ENCODE measurements at places on chromosomes 11 and 22. TPM values are rescaled to one million over a fixed set of nuclear protein-coding genes. Genes with fewer than 3 reads are reported as not detected.

CACNA1I gene
- 0.14 TPM for total RNA-seq

TRPM5 gene
- not detected for total RNA-seq

KRTAP5-11 gene
- total RNA-seq: not detected

DNA sequence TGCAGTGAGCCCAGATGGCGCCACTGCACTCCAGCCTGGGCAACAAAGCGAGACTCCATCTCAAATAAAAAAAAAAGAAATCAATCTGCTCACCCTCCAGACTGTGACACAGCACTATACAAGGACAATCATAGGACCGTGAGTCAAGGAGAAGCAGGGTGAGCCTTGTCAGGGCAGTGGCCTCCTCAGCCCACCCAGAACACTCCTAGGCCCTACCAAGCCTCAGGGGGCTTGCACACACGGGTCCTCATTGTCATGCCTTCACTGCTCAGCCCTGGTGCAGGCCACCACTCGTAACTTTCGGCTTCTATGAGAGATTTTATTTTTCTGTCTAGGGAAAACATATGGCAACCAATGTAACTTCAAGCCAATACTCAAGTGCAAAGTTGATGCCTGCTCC, 35.8 kb downstream of the DGCR2 start:
- no peak for DNase-seq

DNA sequence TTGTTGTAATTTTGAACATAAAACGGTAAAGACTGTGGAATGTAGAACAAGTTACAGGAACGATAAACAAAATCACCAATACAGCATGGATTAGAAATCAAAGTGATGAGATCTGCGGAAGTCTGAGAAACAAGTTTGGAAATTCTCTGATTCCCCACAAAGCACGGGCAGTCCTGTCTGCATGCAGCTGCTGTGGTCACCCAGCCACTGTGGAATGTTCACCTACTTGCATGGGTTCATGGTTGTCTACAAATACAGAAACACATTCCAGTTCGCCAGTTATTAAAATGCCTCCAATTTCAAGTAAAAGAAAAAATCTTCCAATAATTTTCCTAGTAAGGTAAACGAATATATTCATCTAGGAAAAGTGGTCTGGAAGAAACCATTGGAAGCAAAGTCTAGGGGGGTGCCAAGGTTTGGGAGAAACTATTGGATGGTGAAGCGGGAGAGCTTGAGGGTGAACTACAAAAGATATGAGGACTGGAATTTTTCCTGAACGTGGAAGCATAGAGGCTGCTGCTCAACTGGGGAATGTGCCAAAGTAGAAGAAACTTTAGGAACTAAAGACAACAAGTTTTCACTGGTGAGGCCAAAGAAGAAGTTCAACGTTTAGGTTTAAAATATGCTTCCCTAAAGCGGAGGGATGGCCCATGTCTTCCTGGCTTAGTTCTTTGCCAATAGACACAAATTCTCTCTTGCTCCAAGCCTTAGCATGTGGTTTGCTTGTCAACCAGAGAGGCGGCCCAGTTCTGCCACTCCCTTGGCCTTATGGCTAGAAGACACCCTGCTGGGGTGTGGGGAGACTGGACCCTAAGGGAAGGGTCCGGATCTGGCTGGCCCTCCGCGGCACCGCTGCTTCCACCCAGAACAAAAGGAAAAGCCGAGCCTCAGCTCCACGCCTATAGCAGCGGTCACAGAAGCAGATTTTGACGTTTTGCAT, 70.2 kb downstream of the CTTN start:
- no peak for DNase-seq

GRCh38 chr11:126992065-126992803, 8.3 kb downstream of the KIRREL3 start:
- no peak for DNase-seq

DNA sequence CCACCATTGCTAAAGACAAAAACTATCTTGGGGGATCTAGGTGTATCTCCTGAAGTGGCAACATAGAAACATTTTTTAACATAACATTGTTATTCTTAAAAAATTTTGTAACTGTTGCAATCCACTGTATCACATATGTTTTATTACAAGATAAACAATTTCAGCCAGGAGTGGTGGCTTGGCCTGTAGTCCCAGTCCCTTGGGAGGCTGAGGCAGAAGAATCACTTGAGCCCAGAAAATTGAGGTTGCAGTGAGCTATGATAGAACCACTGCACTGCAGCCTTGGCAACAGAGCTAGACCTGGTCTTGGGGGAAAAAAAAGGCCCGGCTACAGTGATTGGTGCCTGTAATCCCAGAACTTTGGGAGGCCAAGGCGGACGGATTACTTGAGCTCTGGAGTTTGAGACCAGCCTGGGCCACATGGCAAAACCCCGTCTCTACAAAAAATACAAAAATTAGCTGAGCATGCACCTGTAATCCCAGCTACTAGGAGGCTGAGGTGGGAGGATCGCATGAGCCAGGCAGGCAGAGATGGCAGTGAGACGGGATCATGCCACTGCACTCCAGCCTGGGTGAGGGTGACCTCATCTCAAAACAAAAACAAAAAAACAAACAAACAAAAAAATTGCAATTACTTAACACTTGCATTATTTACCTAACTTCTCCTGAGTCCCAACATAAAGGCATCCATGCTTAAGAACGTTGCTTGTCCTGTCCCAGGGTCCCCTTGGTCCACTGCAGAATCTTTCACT, 1.5 kb upstream of the DEPDC5 start:
- DNase-seq: no peak

DNA sequence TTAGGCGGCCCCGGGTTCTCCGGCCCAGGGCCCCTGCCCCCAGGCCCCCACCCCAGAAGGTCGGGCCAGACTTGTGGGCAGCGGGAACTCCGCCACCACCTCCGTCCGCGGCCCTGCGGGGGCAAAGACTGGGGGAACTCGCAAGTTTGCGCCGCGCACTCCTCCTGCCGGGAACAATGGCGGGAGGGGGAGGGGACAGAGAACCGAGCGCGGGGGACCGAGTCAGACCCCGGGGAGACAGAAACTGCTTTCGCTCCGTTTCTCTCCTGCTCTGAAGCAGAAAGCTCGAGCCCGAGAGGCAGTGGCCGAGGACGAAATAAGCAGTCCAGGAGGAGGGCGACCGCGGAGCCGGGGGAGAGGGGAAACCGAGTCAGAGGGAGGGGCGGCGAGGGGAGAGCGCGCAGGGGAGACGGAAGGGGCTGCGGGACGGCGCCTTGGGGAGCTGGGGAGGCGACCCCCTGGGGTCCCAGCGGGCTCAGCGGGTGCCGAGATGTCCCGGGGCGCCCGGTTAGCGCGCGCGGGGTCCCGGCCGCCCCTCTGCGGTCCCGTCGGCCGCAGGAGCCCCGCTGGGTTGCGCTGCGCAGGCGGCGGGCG, 555 bp downstream of the TP53I11 start:
- no peak for DNase-seq

GRCh38 chr11:116342148-116342547, 430.6 kb downstream of the BUD13 start:
- no peak for DNase-seq

DNA sequence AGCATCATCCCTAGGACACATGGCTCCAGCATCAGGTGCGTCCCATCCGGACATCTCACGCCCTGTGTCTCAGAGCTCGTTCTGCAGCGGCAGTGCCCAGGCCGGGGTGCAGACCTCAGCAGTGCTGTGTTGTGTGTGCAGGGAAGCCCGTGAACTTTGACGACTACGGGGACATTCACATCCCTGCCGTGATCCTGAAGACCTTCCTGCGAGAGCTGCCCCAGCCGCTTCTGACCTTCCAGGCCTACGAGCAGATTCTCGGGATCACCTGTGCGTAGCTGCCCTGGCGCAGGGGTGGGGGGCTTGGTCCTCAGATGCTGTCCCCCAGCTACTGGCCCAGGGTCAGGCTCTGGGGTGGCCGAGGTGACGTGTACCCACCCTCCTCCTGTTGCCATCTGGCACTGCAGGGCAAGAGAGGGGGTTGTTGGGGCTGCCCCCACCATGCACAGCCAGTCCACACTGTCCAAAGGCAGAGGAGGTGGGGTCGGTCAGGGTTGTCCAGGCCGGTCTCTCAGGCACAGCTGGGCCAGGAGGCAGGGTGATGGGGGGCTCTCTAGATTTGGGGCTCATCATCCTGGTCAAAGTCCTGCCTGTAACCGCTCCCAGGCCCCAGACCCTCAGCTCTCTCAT, 96.5 kb downstream of the ARHGAP8 start:
- DNase-seq: no peak

GRCh38 chr11:117544130-117544800, 216.6 kb downstream of the CEP164 start:
- DNase-seq: no peak

DNA sequence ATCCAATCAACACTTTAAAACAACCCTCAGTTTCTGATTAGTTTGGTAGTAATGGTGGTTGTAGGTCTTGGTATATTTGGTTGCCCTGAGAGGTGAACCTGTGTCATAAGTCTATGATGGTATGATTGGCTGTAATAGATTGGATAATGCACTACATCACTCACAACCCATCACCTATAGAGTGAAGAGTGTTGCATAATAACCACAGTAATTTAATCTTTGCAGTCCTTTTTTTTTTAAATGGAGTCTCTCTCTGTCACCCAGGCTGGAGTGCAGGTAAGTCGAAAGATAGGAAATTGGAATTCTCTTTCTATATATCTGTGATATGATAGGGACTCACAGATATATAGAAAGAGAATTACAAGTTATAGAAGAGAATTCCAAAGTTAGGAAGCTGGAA, 133.4 kb upstream of the PGR start:
- DNase-seq: no peak

GRCh38 chr22:39292031-39292462, 27.4 kb downstream of the RPL3 start:
- DNase-seq: no peak

DNA sequence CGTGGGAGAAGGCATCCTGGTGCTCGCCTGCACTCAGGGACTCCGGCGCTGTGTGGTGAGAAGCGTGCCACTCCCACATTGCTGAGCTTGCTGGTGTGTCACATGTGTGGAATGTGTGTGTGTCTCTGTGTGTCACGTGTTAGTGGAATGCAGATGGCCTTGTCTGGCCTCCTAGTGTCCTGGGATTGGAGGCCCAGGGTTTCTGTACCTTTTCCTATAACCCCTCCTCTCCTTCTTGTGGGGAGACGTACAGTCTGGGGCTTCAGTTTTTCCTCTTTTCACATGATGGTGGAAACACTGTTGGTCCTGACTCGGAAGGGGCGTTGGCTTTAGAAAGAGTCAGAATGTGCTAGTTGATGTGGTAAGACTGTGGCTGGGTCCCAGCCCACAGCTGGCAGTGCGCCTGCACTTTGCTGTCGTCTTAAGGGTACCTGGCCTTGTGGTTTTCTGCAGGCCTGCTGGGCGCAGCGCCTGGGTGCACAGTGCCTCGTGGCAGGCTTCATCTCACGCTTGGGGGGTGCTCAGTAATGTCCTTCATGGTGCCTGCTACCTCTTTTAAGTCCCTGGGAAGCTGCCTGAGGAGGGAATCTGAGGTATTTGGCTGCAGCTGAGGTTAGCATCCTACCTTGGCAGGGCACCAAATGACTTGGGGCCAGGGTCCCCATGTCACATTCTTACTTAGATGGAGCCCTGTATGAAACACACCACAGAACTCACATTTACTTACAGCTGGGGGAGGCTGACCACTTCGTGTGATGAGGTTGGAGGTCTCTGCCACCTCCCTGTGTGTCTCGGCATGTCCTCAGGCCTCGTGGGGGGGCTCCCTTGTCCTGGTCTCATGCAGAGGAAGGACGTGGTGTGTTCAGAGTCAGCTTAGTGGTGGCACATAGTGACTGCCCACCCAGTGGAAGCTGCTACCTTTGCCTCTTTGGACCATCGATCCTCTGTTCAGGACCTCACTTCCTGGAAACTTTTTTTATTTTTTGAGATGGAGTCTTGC, 61.9 kb downstream of the MED15 start:
- DNase-seq: peak; percentile 46

DNA sequence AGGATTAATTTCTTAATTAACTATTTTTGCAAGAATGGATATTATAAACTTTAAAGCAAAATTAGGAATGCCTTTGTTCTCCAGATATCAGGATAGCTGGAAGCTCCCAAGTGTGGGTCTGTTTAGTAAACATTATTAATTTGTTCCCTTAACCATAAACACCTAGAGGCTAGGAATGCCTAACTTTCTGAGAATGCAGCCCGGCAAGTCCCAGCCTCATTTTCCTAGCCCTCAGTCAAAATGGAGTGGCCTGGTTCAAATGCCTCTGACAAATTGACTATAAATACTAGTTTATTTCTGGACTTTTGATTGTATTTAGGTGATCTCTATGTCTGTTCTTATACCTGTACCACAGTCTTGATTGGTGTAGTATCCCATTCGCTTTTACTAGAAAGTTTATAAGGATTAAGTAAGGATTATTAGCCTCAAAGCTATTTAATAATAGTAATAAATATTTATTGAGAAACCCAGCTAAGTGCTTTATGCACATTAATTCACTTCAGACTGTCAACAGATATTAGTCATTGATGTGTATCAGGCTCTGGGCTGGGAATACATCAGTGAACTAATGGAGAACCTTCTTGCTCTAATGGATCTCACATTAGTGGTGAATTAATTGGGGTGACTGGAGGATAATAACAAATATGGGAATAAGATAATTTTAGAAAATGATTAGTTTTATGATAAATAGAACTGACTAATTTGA, 25.8 kb downstream of the PPME1 start:
- DNase-seq: no peak

DNA sequence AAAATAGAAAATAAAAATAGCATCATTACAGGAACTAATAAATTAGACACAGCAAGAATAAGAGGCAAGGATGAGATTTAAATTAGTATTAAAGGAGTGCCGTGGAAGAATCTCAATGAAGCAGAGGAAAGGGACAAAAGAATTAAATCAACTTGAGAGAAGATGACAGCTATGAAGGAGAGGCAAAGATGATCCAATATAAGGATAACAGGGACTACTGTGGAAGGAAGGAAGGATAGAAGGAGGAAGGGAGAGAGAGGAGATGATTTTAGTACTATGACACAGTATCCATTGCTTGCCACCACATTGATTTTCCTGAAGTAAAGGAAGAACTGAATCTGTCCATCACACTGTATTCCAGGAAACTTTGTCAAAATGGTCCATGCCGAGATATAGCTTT, 98.0 kb downstream of the EFCAB6 start:
- DNase-seq: no peak

DNA sequence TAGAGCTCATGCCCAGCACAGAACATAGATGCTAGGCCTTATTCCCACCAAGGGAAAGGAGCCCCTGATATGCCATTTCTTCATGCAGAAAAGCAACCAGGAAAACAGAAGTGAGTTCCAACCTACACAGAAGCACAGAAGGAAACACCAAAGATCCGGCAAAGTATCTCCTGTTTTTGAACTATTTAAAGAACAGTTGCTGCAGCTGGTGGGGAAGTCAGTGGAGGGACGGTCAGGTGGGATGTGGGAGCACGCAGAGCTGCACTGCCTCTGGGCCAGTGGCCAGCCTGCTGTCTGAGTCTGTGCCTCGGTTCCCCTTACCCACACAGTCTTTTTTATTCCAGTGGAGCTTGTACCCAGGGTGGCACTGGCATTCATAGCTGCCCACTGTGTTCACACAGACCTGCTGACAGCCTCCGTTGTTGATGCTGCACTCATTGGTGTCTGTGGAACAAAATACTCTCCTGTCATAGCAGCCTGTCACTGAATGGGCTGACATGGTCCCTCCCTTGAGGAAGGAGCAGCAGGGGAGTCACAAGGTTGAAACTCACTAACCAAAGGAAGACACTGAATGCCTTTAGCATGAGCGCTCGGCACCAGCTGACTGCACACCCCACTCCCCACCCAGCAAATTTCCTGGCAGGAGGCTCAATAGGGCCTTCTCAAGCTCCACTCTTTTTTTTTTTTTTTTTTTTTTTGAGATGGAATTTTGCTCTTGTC, 37.9 kb downstream of the SCUBE2 start:
- no peak for DNase-seq
